ENCODE measurements at places on chromosomes 11 and 22.

DNA sequence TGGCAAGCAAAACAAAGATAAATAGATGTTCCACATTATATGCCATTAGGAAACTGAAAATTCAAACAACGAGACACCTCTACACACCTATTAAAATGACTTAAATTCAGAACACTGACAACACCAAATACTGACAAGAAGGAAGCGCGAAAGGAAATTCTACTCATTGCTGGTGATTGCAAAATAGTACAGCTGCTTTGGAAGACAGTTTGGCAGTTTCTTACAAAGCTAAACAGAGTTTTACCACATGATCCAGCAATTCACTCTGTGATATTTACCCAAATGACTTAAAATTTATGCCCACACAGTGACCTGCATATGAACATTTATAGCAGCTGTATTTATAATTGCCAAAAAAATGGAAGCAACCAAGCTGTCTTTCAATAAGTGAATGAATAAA, 232.6 kb downstream of the CASP12 start:
- no peak for DNase-seq

- no peak for DNase-seq
Measured at GRCh38 chr11:118527109-118527508, at the start of gene TTC36. Gene TTC36 (plus strand): TSS chr11:118527474. CDS start chr11:118527495, 21 bp downstream.

GRCh38 chr11:67312187-67313021, 9.1 kb downstream of the SSH3 start:
- DNase-seq, result no peak

DNA sequence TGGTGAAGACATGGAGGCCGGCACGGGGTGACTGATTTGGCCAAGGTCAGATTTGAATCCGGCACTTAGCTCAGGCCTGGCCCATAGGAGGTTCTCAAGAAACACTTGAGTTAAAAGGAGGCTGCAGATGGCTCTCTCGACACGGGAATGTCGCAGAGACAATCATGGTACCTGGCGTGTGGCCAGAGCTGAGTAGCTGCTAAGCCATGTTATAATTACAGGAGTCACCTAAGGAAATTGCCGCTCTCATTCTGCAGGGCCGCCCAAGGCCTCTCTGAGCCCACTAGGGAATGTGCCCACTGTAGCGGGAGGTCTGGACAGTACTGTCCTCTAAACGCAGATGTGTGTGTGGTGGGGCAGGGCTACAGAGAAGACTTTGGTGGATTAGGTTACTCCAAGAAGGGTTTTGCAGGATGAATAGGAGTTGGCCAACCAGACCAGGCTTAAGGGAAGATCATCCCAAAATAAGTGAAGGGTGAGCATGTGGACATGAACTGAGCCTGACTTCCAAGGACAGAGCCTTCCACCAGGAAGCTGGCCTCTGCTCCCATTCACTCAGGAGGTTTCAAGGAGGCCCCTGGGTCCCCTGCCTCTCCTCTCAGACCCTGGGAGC, 19.3 kb upstream of the PRR5 start:
- DNase-seq, result no peak

DNA sequence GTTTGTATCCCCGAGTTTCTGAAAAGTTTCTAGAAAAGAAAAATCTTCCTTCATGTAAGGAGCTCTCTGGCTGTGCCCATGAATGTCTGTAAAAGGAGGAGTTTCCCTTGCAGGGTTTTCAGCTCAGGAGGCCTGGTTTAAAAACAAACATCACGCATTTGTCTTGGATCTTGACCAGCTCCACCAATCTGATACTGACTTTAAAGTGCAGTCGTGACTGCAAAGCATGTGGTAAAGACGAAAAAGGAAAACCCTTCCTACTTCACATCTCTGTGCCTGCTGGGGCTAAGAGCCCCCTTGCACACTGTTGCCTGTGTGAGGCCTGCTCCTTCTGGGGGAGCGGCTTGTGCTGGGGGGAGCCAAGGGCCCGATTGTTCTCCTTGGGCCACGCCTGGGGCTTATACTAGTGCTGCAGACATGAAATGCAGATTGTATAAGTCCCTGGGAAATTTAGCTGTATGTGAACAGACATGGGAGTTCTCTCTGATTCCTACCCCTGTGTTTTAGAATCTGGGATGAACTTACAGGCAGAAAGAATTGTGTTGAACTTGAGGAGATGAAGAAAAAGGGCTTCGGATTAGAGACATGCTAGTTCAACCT, 62.1 kb downstream of the ADAMTS15 start:
- DNase-seq, result no peak

DNA sequence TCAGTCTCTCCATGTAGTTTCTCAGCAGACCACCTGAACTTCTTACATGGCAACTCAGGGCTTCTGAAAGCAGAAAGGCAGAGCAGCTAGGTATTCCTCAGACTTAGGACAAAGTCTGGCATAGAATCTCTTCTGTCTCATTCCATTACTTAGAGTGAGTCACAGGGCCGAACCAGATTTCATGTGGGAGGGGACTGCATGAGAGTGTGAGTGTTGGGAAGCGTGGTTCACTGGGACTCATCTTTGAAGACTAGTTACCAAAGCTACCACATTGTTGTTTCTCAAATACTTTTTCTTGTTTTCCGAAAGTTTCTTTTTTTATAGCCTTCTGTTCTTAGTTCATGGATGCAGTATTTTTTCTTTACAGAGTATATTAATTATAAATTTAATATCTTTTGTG, 36.1 kb upstream of the SCN3B start:
- no peak for DNase-seq

DNA sequence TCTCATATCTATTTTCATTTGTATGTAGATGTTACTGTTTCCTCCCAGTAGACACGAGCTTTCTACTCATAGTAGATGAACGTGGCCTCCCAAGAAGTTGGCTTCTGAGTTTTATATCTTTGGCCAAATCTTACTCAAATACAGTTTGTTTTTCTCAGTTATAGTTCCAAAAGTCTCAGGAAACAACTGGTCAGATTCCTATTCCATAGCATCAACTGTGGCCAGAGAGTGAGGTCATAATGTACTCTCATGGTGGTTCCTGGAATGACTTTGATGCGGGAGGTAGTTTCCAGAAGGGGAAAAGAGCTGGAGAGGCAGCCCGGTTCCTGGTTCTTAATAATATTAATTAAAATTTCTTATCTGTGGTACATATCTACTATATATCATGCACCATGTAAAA, 77.3 kb downstream of the SLC17A6 start:
- DNase-seq, result no peak

- DNase-seq, result no peak
Measured at GRCh38 chr11:109956124-109956793, 136.9 kb upstream of the ZC3H12C start.

Measured in nephron progenitor cell (in vitro differentiated cells).